ENCODE measurements at places on chromosomes 12 and 14. TPM values are rescaled to one million over a fixed set of nuclear protein-coding genes. Genes with fewer than 3 reads are reported as not detected.

Gene PELI2
- 17.1 TPM for total RNA-seq

DNA sequence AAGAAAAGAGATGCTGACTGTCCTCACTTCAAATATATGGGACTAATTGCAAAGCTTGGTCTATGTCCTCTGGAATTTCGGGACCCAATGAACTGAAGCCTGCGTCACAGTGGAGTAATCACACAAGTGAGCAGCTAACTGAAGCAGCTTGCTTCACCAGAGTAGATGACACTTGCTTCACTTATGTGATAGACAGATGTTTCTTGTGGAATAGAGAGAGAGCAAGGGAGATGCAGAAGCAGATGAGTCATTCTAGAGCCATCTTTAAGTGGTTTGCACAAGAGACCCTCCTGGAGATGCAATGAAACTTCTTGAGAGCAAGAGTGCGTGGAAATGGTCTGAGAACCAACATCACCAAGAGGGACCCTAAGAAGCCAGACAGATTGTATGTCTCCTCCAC, 1537.1 kb upstream of the FLRT2 start:
- no peaks in the 10 kb centered on the region for H3K4me1 ChIP-seq
- DNase-seq = no peak
- no peak overlapping the region for H3K4me3 ChIP-seq
- H3K36me3 ChIP-seq = no peaks in the 10 kb centered on the region
- no peaks in the 10 kb centered on the region for H3K27me3 ChIP-seq

Gene DPF3
- total RNA-seq = 0.11 TPM

- no peak for DNase-seq
- H3K4me3 ChIP-seq = no peak overlapping the region
- no peaks in the 10 kb centered on the region for H3K36me3 ChIP-seq
- H3K27me3 ChIP-seq = peaks cover 6% of the 10 kb centered on the region
These were observed 7.2 kb upstream of the MYL2 start for GRCh38 chr12:110927546-110927945.

- H3K36me3 ChIP-seq = no peaks in the 10 kb centered on the region
- H3K27ac ChIP-seq = peak overlapping the region; percentile 90
- DNase-seq = no peak
These were observed 64.5 kb downstream of the CRADD start for GRCh38 chr12:93741659-93742109.

Gene NELL2
- not detected for total RNA-seq

DNA sequence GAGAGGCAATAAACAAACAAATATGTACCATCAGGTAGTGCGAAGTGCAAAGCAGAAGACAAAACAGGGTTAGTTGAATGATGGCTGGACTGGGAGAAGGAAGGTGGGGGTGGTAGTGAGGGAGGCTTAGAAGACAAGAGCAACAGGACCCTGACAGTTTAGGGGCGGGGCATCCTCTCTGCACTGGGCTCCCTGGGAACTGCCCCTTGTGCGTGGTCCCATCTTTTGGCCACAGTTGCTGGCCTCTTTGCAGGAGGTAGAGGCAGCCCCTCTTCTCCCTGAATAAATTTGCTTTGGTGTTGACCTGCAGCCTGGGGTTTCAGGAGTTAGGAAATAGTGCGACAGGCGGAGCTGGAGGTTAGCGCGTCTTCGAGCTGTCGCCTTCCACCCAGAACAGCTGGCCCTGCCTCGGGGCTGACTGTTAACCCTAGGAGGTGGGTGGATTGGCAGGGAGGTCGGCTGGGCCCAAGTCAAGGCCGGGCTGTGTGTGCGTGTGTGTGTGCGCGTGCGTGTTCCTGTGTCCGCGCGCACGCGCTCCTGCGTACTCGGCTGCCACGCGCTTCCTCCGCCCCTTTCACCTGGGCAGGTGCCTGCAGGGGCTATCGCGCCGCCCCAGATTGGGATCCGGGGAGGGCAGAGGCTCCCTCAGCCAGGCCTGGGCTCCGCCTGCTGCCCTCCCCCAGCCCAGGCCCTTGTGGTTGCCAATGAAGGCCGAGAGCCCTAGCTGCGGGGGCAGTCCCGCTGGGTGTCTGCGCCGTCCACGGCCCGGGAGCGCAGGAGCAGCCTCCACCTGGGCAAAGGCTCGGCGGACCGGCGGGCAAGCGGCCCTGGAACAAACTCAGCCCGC, 180.8 kb downstream of the ADCK1 start:
- H3K4me3 ChIP-seq = no peak overlapping the region
- H3K27me3 ChIP-seq = no peaks in the 10 kb centered on the region
- no peaks in the 10 kb centered on the region for H3K36me3 ChIP-seq
- H3K27ac ChIP-seq = no peak overlapping the region

- no peak overlapping the region for H3K27ac ChIP-seq
- no peak for DNase-seq
- H3K27me3 ChIP-seq = no peaks in the 10 kb centered on the region
- H3K4me3 ChIP-seq = no peak overlapping the region
- no peaks in the 10 kb centered on the region for H3K4me1 ChIP-seq
These were observed 108.8 kb downstream of the SLC25A21 start for GRCh38 chr14:37063467-37064240.

Gene NPFF
- 2.8 TPM for total RNA-seq

Gene EIF2B1
- total RNA-seq = 72.2 TPM

DNA sequence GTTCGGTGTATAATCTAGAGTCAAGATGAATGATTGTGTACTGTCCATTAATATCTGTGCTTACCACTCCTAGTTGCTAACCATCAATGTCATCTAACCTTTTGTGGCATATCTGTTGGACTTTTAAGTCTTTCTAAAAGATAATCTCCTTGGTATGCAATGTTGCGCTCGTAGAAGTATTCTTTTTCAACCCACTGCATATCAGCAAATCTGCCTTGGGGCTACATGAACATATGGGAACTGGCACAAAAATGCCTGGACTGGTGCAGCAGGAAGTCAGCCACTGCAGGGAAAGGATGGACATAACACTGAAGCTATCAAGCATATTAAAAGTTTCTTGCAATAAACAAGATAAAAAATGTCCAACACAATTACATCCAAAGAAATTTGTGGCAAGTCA, 124.3 kb upstream of the SLC38A4 start:
- no peak for DNase-seq
- no peaks in the 10 kb centered on the region for H3K4me1 ChIP-seq
- H3K27me3 ChIP-seq = no peaks in the 10 kb centered on the region

DNA sequence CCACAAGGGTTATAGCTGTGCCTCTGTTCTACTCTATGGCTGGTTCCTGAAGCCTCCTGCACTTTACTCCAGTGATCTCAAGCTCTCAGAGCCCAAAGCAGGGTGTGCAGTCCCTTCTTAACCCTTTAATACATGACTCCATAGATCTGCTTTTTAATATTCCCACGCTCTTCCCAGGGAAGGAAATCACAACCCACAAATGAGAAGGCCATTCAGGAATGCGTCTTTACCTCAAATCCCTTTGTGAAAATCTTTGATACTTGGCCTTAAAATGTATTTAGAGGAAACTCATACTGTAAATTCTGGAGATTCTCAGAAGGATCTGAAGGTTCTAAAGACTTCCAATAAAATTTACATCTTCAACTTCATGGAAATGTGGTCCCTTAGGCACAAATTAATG, 17.0 kb downstream of the NID2 start:
- H3K4me1 ChIP-seq = peaks cover 29% of the 10 kb centered on the region
- H3K36me3 ChIP-seq = no peaks in the 10 kb centered on the region
- H3K27me3 ChIP-seq = no peaks in the 10 kb centered on the region
- H3K27ac ChIP-seq = no peak overlapping the region
- H3K4me3 ChIP-seq = no peak overlapping the region
- no peak for DNase-seq

- H3K36me3 ChIP-seq = no peaks in the 10 kb centered on the region
- H3K27ac ChIP-seq = no peak overlapping the region
- peaks cover 2% of the 10 kb centered on the region for H3K4me1 ChIP-seq
- no peak for DNase-seq
These were observed 2.9 kb upstream of the PTHLH start for GRCh38 chr12:27975222-27976136.

Gene BIN2
- 4.2 TPM for total RNA-seq

GRCh38 chr14:63203618-63204406, 431 bp upstream of the RHOJ start:
- H3K27me3 ChIP-seq = no peaks in the 10 kb centered on the region
- H3K27ac ChIP-seq = peak overlapping the region; percentile 93
- peaks cover 3% of the 10 kb centered on the region for H3K4me1 ChIP-seq
- DNase-seq = peak; percentile 13

DNA sequence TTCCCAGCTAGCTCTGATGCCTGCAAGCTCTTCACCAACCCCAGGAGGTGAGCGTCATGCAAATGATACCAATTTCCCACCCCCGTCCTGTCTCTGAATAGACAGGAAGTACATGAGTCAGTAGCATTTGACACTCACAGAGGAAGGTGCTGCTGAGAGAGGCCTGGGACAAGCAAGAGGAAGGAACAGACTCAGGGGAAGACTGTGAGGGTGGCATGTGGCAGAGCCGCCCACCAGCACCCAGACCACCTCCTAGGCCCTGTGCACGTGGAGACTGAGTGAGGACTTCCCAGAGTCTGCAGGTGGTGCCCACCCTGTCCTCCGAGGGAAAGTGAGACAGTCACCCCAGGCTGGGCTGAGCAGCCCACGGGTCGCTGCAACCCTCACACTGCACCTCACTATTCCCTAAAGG, 199.5 kb upstream of the SFSWAP start:
- no peak for DNase-seq
- no peak overlapping the region for H3K4me3 ChIP-seq
- no peak overlapping the region for H3K27ac ChIP-seq
- no peaks in the 10 kb centered on the region for H3K4me1 ChIP-seq
- no peaks in the 10 kb centered on the region for H3K36me3 ChIP-seq
- H3K27me3 ChIP-seq = no peaks in the 10 kb centered on the region

GRCh38 chr12:31599053-31599452, 8.1 kb upstream of the DENND5B start:
- no peak overlapping the region for H3K27ac ChIP-seq
- no peaks in the 10 kb centered on the region for H3K4me1 ChIP-seq
- H3K4me3 ChIP-seq = no peak overlapping the region
- no peaks in the 10 kb centered on the region for H3K36me3 ChIP-seq

- no peak within 1 kb of the TSS for H3K27ac ChIP-seq
- peaks cover 18% of the 10 kb centered on the region for H3K27me3 ChIP-seq
- no peaks in the 10 kb centered on the region for H3K36me3 ChIP-seq
- peak within 1 kb of the TSS; percentile 68 for H3K4me3 ChIP-seq
These were observed at the start of gene TBC1D30 for GRCh38 chr12:64824500-64825142. Gene TBC1D30, plus strand, starts transcription at chr12:64824647. Its CDS starts 233 bp downstream, at chr12:64824880.

- H3K27me3 ChIP-seq = no peaks in the 10 kb centered on the region
- no peaks in the 10 kb centered on the region for H3K4me1 ChIP-seq
- H3K36me3 ChIP-seq = no peaks in the 10 kb centered on the region
These were observed 47.3 kb upstream of the PAWR start for GRCh38 chr12:79737875-79738718.
